ENCODE measurements at places on chromosomes 4 and X.
A peak's percentile ranks its signal among the peaks of the same experiment; 100 is the strongest.

- DNase-seq = no peak
These were observed 169.4 kb upstream of the BANK1 start for GRCh38 chr4:101621120-101621519.

DNA sequence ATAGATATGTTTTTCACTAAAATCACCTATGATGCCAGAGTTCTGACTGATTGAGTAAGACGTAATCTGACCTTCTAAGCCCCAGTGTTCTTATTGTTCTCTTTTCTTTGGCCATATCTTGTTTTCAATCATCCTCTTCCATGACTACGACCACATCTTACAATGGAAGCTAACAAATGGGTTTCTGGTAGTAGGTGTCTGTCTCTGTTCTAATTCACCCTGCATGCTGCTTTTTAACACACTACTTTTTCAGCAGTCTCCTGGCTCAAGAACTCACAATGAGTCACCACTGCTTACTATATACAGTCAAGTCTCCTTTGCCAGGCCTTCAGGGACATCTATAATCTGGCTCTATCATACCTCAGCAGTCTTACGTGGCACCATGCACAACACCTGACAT, 146.1 kb downstream of the NEXMIF start:
- no peak for DNase-seq

GRCh38 chr4:16026160-16026761, 57.6 kb downstream of the PROM1 start:
- DNase-seq = peak; percentile 71

- DNase-seq = no peak
These were observed 17.2 kb upstream of the USP27X start for GRCh38 chrX:49862093-49862492.

GRCh38 chr4:81627590-81627989, 155.9 kb upstream of the RASGEF1B start:
- DNase-seq = no peak

Data from Ammon's horn (tissue), 1 donor.